Cortex of kidney (tissue), 1 donor: ENCODE measurements at places on chromosomes 3 and 15.

DNA sequence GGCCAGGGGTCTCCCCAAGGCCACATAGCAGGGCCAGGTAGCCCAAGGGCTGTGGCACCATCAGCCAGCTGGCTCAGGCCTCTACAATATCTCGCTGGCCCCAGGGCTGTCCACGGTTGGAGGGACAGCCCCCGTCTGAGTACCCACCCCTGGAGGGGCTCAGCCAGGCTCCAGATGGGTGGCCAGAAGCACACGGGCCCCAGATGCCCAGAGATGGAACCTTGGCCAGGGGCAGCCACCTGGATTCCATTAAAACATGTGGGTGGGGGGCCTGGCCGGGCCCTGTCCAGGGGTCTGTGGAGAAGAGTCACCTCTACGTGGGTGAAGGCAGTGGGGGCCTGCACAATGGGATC, 8.4 kb downstream of the CSPG4 start:
- no peak for DNase-seq

DNA sequence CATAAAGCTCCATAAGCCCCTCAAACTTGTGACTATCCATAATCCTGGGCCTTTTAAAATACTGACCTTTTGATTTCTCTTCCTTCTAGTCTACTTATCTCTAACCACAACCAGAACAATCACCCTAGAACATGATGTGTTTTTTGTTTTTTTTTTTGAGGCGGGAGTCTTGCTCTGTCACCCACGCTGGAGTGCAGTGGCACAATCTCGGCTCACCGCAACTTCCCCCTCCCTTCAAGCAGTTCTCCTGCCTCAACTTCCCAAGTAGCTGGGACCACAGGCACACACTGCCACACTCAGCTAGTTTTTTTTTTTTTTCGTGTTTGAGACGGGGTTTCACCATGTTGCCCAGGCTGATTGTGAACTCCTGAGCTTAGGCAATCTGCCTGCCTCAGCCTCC, 25.1 kb downstream of the VPS39 start:
- DNase-seq, result no peak

- no peak for DNase-seq
These were observed 1.9 kb downstream of the ROBO1 start for GRCh38 chr3:79765911-79766310.

- no peak for DNase-seq
These were observed 86.9 kb upstream of the RASGRP1 start for GRCh38 chr15:38651328-38652038.

- DNase-seq, result no peak
These were observed 38.0 kb downstream of the STAC start for GRCh38 chr3:36418296-36418695.

GRCh38 chr3:143328451-143328850, 208.9 kb downstream of the CHST2 start:
- no peak for DNase-seq

GRCh38 chr3:113258361-113258760, 47.0 kb downstream of the BOC start:
- DNase-seq, result no peak

DNA sequence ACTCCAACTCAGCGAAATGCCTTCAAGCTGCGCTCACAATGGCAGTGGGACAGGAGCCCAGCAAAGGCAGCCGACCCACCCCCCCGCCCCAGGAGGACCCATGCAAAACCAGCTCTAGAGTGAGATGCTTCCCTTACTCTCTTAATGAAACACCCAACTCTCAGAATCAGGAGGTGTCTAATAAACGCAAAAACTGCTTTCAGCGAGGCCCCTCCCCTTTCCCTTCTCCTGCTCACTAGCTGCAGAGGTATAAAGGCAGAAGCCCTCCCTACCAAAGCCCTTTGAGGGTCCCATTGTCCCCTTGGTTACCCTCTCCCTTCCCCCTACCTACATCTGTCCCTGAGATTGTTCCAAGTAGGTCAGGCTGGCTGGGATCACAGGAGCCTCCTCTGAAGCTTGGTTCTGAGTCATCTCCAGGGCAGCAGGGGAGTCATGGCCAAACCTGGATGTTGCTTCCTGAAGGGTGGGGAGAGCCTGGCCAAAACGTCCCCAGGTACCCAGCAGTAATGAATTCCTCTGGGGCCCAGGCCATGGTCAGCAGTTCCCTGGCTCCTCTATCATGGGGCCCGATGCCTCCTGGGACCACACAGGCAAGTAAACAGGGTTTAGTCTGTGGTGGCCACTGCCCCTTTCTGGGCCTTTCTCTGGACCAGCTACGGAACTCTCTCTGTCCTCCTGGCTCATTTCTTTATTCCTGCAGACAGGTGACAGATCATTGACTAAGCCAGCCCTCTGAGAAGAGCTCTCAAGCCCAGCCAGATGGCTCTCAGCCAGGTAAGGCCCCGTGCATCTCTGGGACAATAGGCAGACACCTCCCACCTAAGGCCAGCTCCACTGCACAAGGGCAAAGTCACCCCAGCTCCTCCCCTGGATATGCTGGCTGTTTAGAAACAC, 8.6 kb downstream of the KLHL25 start:
- no peak for DNase-seq

DNA sequence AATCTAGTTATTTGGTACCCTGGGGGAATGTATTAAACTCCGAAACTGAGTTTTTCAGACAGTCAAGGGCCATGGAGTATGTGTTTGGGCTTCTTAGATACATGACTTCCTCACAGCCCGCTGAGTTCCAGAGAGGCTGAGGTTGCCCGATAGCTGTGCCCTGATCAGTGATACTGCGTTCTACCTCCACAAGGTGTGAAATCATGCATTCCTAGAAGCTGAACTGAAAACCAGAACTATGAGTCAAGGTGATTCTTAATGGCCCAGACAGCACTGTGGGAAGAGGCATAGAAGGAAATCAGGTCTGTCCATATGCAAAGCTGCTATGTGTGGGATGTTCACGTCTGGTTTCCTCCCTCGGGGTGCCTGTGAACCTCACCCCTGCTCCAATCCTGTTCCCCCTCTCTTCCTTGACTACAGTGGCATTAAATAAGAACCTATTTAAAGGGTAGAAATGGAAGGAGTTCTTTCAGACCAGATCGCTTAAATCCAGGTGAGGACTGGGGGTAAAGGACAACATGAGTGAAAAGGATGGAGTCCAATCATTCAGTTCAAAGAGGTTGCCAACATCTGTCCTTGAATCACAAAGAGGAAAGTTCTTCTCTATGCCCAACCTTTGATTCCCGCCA, 74.3 kb downstream of the MYO1E start:
- DNase-seq, result no peak

DNA sequence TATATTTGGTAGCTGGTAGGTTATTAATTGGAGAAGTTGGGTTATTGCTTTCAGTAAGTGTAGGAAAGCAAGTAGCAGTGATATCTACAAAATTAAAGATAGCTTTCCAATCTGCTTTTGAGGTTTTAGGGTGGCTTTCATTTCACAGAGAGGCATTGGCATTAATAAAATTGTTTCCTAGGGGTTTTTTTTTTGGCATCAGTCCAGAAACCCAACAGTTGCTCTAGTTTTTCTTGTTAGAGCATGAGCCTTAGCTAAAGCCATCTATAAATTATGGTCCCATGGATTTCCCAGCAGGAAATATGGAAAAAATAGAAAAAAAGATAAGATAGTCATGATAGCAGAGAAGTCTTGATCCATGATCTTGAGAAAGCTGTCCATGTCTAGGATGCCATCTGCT, 3.0 kb upstream of the B4GALT4 start:
- DNase-seq, result no peak

- DNase-seq, result no peak
These were observed 18.6 kb upstream of the FSTL1 start for GRCh38 chr3:120469440-120469839.

DNA sequence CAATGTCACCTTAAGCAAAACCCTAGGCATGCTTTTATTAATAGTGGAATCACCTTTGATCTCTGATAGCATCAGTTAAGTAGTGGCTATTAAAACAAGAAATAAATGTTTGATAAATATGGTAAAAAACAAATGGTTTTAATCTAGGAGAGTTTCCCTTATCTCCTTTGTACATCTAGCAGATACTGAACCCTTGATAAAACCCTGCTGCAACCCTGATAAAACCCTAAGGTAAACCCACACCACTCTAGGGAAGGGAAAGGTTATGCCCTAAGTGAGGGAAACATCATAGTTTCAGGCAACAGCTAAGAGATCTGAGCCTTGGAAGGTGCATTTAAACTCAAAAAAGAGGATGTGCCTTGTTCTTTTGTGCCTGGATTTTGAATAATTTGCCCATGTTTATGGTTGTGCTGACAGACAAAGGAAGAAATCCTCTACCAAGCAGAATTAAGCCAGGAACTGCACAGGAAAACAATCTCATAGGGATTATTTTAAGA, 309.7 kb downstream of the FGF12 start:
- DNase-seq, result no peak

GRCh38 chr3:111246967-111247760, 175.5 kb downstream of the NECTIN3 start:
- no peak for DNase-seq
